ENCODE measurements at places on chromosomes 12 and 14.

DNA sequence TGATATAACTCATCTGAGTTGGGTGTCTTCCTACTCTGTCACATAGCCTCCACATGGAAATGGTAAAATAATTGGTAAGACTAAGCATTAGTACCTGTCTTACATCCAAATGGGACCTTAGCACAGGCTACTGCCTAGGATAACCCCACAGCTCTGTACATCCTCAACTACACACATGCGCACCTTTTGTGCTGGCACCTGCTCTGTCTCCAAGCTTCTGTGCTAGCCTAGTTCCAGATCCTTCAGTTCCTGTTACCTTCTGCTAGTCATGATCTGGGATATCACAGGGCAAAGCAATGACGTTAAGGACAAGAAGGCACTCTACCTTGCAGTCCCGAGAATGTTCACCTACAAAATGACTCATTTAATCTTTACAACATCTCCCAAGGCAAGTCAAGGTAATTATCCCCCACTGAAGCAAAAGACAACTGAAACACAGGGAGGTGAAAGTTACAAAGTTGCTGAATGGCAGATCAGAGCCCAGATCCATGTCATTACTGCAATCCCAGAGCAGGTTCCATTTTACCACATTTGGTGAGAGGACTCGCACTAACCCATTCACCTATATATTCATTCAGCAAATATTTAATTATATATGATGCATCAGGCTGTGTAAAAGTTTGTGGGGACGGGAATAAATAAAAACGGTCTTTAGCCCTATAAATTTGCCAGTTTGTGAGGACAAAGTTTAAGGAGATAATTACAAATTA is 61.7 kb downstream of the PPM1H start:
- DNase-seq = no peak

DNA sequence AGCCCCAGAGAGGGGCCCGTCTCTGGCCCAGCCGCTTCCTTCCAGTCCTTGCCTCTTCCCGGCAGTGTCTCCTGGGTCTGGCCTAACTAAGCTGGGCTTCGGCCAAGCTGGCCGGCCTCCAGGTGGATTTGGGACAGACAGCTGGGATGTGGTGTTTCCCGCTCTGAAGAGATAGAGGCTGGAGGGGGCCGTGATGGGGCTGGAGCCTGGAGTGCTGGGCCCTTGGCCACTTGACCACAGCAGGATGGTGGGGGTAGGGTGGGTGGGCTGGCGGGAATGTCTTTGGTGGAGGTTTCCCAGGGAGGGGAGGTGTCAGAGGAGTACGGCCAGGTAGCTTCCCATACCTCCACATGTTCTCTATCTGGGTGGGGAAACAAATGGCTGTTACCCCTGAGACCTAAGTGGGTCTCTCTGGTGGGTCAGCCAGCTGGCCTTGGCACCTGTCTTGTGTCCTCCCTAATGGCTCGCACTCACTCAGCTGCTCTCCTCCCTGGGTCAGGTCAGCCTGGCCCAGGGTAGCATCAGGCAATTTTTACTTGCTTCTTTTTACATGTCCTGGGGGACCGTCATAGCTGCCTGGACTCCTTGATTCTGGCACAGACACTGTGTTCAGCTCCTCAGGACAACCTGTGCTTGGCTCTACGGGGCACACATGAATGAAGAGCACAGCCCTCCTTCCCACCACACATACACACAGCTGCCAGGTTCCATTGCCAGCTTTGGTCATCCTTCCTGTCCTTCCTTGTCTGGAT is 19.8 kb upstream of the PGF start:
- DNase-seq = peak; percentile 3

DNA sequence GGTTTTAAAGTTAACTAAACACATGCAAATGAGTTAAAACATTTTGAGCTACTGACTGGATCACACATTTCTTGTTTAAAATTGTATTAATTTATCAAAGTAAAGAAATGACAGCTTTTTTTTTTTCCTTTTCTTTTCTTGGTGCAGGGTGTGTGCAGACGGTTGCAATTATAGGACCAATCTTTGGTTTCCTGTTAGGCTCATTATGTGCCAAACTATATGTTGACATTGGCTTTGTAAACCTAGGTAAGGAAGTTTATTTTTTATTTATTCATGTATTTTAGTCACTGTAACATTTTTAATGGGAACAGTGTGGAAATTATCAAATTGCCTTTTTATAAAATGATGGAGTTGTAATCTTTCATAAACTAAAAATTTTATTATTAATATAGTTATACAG is 21.9 kb downstream of the SLCO1C1 start:
- DNase-seq = no peak

- peak; percentile 26 for DNase-seq
Observed at GRCh38 chr12:127272864-127273263, 994.1 kb upstream of the TMEM132C start.

DNA sequence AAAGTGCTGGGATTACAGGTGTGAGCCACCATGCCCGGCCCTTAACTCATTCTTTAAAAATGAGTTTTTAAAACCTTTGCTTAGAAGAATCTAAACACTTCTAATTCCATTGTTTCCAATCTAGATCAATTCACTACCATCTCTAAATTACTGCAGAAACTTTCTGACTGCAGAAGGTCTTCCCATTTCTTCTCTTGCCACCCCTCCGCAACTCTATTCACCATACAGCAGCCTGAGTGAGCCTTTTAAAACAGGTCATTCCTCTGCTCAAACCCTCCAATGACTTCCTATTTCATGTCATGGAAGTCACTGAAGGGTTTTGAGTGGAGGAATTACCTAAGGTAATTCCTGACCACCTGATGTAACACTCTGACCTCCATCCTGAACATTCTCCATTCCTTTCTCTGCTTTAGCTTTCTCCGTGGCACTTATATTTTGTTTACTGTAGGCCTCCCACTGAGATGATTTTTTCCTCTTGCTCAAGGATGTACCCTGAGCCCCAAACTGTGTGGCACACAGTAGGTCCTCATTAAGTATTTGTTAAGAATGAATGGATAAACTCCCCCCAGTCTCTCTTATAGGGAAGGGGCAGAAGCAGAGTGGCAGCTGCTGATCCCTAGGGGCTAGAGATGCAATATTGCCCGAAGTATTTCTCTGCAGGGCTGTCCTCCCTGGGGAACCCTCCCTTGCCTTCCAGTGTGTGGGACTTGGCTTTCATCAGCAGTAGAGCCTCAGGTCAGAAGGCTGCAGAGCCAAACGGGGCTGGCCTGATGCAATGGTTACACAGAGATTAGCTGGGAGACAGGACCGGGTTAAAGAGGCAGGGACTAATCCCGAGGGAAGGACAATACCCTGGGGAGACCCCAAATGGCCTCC is 1.2 kb downstream of the DDIT3 start:
- DNase-seq = no peak

DNA sequence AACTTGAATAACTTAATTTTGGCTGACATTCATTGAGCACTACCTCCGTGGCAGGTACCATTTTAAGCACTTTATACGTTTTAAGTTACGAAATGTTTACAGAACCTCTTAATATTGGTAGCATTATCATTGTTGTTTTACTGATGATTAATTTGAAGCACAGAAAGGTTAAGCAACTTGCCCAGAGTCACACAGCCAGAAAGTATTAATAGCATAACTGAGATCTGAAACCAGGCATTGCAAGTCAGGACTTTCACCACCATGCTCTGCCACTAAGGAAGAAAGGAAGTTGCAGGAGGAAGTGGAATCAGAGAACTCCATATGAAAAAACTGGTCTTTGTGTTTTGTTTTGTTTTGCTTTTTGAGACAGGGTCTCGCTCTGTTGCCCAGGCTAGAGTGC is 28.2 kb upstream of the BCAT1 start:
- DNase-seq = no peak

- DNase-seq = no peak
Observed at GRCh38 chr12:55428331-55429243, 2.5 kb downstream of the OR6C76 start.
